Stimulated activated CD4-positive, alpha-beta T cell treated with anti-CD3 and anti-CD28 coated beads, Interleukin-4, amount 100 ng/mL, for 24 hours (primary cell): ENCODE measurements at places on chromosomes 6 and 20.
A peak's percentile ranks its signal among the peaks of the same experiment; 100 is the strongest.

GRCh38 chr6:158910484-158911440, 89.2 kb downstream of the RSPH3 start:
- no peak for DNase-seq

GRCh38 chr6:1144842-1145767, 166.8 kb upstream of the FOXQ1 start:
- no peak for DNase-seq

GRCh38 chr6:16146527-16146955, 17.7 kb downstream of the MYLIP start:
- no peak for DNase-seq

DNA sequence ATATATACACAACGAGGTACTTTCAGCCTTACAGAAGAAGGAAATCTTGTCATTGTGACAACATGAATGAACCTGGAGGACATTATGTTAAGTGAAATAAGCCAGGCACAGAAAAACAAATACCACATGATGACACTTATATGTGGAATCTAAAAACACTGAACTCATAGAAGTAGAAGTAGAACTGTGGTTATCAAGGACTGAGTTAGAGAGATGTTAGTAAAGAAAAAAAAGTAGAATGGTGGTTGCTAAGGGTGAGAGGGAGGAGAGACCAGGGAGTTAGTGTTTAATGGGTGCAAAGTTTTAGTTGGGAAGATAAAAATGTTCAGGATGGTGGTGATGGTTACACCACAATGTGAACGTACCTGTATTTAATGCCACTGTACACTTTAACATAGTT, 4.8 kb upstream of the STX11 start:
- no peak for DNase-seq

DNA sequence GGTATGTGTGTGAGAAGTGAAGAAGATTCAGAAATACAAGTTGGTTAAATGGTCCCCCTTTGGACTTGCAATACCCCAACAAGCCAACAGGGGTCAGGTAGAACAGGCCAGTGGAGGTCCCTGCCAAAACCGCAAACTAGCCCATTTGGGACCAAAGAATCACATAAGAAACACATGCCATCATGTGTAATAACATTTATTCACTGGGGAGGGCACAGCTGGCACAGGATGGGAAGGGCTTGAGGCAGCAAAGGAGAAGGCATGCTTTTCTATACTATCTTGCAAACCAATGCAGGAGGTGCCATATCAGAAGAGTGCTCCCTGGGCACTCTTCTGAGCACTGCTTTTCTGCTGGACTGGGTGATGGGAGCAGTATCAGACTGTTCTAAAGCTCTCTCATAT, 116.1 kb upstream of the TRAF3IP2 start:
- peak; percentile 60 for DNase-seq

- DNase-seq, result peak; percentile 35
Measured at GRCh38 chr20:60138256-60139220, 180.3 kb downstream of the CDH26 start.

GRCh38 chr6:20302702-20303251, 90.5 kb upstream of the MBOAT1 start:
- no peak for DNase-seq

GRCh38 chr20:63481503-63481902, 9.0 kb upstream of the KCNQ2 start:
- DNase-seq, result no peak

DNA sequence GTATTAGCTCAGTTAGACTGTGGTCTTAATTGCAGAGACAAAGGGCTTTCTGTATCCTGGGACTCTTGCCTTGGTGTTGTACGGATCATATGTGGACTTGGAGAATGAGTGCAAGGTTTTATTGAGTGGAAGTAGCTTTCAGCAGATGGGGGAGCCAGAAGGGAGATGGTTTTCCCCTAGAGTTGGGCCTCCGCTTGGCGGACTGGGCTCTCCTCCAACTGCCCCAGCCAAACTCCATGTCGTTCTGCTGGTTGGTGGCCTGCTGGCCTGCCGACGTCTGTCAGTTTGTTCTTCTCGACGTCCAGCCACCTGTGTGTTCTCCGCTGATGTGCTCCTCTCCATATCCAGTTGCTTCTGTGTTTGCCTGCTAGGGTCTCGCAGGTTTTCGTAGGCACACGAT, 189.5 kb upstream of the FLRT3 start:
- no peak for DNase-seq

DNA sequence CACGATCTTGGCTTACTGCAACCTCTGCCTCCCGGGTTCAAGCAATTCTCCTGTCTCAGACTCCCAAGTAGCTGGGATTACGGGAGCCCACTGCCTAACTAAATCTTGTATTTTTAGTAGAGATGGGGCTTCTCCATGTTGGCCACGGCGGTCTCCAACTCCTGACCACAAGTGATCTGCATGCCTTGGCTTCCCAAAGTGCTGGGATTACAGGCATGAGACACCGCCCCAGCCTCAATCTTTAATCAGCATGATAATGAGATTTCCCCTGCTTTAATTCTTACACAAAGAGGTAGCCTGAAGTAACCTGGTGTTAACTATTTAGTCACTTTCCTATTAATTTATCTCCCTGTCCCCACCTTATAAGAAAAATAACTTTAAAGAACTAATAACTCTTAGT, 31.3 kb upstream of the TRDN start:
- DNase-seq, result no peak

DNA sequence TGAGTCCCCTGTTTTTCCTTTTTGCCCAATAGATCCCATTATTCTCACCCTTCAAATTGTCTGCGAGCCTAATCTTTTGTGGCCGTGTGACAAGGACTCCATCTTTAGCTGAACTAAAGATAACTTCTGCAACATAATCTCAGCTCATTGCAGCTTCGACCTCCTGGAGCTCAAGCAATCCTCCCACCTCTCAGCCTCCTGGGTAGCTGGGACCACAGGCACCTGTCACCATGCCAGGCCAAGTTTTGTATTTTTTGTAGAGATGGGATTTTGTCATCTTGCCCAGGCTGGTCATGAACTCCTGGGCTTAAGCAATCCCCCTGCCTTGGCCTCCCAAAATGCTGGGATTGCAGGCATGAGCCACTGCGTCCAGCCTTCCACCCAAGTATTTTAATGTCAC, 161.0 kb downstream of the GJA1 start:
- DNase-seq, result no peak

- DNase-seq, result peak; percentile 22
Measured at GRCh38 chr6:33075568-33076405, at the start of gene HLA-DPB1. Gene HLA-DPB1, plus strand, starts transcription at chr6:33075990. Its CDS starts 52 bp downstream, at chr6:33076042.

DNA sequence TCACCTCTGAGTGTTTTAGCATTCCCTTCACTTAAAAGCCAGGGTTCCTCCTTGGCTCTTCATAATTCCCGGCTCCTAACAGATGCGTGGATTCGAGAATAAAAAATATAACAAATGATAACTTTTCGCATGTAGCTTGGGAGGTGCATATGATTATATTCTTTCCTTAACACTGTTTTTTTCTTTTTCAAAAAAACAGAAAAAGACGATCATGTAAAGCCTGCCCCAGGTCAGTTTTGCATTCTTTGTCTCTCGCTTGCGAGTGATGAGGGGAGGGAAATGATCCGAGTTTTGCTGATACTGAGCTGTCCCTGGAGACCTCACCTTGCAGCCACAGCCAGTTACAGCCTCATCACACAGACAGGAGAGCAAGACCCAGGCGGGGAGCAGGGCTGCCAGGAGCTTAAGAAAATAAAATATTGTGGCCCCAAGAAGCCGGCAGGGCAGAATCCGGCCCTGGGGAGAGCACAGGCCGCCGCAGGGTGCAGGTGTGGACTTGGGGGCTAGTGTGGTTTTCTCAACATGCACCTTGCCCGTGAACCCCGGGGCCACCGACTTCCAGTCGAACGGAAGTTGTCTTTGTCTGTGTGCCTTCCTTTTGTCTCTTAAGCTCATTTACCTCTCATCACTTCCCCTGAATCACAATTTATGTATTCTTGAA, 301.8 kb downstream of the TAF4 start:
- no peak for DNase-seq

DNA sequence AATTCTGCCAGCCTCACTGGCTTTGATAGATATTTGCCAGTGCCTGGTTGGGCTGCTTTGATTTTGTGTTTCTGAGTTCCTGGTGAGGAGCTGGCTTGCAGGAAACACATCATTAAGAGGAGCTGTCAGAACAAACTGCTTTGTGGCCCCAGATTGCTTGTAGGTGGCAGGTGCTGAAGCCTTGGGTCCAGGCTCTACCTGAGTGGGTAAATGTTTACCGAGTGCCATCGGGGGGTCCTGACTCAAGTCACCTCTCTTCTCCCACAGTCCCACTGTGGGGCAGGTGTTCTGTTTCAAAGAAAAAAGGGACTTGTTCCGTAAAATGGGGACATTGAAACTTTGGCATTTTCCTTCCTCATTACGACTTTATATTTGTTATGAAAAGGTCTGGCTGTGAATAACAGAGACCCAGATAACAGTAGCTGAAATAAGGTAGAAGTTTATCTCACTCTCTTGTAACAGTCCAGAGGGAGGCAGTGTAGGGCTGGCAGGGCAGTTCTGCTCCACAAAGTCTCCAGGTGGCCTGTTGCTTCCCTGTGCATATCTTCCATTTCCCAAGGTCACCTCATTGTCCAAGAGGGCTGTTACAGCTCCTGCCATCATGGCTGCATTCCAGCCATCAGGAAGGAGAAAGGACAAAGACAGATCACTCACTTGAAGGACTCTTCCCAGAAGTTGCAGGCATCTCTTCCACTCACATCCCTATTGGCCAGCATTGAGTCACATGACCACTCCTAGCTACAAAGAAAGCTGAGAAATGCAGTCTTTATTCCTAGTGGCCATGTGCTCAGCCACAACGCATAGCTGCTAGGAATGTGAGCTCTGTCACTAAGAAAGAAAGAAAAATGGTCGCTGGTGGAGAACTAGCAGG, 149.9 kb upstream of the KCNG1 start:
- DNase-seq, result no peak

- DNase-seq, result no peak
Measured at GRCh38 chr20:38167851-38168760, 3.0 kb upstream of the TGM2 start.

DNA sequence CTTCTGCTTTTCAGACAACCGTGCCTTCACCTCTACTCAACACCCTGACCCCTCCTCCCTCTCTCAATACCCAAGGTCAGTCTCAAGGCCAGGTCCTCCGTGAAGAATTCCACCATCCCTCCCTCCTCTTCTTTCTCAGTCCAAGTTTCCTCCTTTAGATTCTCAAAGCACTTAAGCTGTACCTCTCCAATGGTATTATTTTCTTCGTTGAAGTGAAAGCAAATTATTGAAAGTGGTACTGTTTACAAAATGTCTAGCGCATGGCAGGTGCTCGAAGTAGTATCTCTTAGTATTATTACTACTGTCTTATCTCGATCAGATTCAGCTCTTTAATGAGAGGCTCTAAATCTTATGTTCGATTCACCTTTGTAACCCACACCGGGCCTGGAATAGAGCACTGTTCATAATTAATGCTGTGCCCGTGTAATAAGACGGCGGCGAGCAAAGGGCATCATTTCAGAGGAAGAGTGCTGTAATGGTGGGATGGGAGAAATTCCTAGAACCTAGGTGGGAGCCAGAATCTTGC, 593 bp upstream of the RALGAPB start:
- DNase-seq, result no peak

DNA sequence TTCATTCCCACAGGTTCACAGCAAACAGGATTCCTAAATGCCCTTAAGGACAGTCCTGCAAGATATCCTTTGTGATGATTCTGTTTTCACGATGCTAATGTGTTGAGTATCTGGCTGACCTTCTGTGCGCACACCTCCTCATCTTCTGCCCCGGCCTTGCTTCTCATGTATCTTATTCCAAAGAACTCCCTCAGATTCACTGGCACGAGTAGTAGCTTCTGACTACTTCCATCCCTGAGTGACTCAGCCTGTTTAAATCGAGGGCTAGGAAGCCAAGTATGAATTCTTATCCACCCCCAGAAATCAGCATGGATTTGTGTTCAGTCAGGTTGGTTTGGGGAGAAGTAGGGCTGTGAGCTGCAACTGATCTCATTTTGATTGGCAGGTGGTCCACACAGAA, 190.2 kb upstream of the SNX9 start:
- no peak for DNase-seq

GRCh38 chr20:31974951-31975487, 7.1 kb downstream of the XKR7 start:
- DNase-seq, result no peak

DNA sequence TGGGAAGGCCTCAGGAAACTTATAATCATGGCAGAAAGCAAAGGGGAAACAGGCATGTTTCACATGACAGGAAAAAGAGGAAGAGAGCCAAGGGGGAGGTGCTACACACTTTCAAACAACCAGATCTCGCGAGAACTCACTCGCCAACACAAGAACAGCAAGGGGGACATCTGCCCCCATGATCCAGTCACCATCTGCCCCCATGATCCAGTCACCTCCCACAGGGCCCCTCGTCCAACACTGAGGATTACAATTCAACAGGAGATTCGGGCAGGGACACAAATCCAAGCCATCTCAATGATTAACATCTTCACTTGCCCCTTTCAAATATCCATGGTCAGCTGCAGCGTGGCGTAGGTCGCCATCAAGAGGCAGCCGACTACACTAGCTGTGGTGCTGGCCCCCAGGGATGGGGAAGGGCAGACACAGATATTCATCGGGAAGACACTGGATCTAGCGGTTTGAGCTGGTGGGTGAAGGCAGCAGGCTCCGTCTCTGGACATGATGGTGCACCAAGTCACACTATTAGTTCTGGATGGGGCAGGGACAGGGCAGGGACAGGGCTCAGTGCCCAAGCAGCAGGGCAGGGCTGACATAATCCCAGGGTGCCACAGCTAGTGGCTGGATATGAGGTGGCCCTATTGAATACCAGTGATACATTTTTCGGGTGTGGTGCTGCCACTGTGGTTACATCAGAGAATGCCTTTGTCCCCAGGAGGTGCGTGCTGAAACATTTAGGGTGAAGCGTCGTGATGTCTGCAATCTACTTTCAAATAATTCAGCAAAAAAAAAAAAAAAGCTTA, 31.6 kb downstream of the TUBB2B start:
- DNase-seq, result no peak
